Epithelial cell of proximal tubule (primary cell): ENCODE measurements at places on chromosomes 6 and 20. TPM values are rescaled to one million over a fixed set of nuclear protein-coding genes. Genes with fewer than 3 reads are reported as not detected.
A peak's percentile ranks its signal among the peaks of the same experiment; 100 is the strongest.

DNA sequence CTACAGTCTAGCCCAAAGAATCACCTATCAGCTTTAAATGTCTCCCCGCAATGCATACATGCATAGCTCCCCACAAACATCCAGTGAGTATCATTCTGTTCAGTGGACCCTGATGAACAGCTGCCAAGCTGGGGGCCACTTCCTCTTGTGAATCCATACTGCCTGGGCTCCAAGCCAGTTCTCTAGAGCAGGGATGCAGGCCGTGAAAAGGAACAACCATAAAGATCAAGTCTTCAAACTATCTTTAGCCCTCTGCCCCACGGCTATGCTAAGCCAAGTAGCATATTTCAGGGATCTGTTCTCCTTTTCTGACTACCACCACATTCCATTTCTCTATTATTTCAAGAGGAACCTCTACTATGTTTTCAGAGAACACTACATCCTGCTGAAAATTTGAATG lies 191.7 kb upstream of the BTBD3 start:
- no peak for DNase-seq

DNA sequence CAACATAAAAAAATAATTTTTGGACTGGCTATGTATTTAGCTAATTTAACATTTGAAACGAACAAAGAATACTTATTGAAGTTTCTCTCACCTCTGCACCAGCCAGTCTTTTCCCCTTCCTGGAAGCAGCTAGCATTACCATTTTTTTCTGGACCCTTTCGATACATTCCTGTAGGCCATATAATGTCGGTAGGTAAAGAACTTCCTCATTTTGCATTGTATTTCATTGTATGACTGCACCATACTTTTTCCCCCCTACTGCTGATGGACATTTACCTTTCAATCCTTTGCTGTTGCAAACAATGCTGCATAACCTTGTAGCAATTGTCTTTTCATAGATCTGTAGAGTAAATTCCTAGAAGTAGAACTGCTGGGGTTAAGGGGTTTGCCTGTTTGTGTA lies 17.6 kb downstream of the CBFA2T2 start:
- no peak for DNase-seq

- DNase-seq, result peak; percentile 58
Measured at GRCh38 chr6:159899994-159900745, 9.4 kb downstream of the MAS1 start.

DNA sequence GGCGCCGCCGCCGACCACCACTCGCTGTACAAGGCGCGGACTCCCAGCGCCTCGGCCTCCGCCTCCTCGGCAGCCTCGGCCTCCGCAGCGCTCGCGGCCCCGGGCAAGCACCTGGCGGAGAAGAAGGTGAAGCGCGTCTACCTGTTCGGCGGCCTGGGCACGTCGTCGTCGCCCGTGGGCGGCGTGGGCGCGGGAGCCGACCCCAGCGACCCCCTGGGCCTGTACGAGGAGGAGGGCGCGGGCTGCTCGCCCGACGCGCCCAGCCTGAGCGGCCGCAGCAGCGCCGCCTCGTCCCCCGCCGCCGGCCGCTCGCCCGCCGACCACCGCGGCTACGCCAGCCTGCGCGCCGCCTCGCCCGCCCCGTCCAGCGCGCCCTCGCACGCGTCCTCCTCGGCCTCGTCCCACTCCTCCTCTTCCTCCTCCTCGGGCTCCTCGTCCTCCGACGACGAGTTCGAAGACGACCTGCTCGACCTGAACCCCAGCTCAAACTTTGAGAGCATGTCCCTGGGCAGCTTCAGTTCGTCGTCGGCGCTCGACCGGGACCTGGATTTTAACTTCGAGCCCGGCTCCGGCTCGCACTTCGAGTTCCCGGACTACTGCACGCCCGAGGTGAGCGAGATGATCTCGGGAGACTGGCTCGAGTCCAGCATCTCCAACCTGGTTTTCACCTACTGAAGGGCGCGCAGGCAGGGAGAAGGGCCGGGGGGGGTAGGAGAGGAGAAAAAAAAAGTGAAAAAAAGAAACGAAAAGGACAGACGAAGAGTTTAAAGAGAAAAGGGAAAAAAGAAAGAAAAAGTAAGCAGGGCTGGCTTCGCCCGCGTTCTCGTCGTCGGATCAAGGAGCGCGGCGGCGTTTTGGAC lies 2.0 kb downstream of the SOX4 start:
- no peak for DNase-seq

GRCh38 chr20:16279320-16279719 lies 293.9 kb downstream of the KIF16B start:
- DNase-seq, result no peak

Gene LAMA4
- total RNA-seq, result 0.58 and 8.0 TPM in 2 replicates
